ENCODE measurements at places on chromosomes 13 and 19. TPM values are rescaled to one million over a fixed set of nuclear protein-coding genes. Genes with fewer than 3 reads are reported as not detected.

- DNase-seq, result no peak
Measured at GRCh38 chr19:17296976-17297375, 6.2 kb downstream of the ABHD8 start.

GRCh38 chr13:26539738-26540292 lies 17.7 kb upstream of the WASF3 start:
- no peak for DNase-seq

- DNase-seq, result no peak
Measured at GRCh38 chr19:35299523-35300338, 7.8 kb downstream of the MAG start.

DNA sequence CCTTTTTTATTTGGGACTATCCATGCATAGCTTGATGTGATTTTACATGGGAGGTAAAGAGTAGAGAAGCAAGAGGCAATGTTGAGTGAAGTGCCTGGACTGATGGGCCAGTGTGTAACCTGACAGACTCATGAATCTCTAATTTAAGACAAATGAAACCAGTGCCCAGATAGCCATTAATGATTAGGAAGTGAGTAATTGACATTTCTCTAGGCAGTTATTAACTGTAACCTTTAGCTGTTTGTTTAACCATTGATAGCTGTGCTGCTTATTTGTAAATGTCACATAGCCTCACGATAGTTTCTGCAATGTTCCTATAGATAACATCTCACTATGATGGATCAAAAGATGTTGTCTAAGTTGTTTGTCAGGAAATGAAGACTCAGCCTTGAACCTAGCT lies 1047.5 kb upstream of the SPRY2 start:
- no peak for DNase-seq

- no peak for DNase-seq
Measured at GRCh38 chr19:15524781-15525180, 16.5 kb downstream of the CYP4F22 start.

DNA sequence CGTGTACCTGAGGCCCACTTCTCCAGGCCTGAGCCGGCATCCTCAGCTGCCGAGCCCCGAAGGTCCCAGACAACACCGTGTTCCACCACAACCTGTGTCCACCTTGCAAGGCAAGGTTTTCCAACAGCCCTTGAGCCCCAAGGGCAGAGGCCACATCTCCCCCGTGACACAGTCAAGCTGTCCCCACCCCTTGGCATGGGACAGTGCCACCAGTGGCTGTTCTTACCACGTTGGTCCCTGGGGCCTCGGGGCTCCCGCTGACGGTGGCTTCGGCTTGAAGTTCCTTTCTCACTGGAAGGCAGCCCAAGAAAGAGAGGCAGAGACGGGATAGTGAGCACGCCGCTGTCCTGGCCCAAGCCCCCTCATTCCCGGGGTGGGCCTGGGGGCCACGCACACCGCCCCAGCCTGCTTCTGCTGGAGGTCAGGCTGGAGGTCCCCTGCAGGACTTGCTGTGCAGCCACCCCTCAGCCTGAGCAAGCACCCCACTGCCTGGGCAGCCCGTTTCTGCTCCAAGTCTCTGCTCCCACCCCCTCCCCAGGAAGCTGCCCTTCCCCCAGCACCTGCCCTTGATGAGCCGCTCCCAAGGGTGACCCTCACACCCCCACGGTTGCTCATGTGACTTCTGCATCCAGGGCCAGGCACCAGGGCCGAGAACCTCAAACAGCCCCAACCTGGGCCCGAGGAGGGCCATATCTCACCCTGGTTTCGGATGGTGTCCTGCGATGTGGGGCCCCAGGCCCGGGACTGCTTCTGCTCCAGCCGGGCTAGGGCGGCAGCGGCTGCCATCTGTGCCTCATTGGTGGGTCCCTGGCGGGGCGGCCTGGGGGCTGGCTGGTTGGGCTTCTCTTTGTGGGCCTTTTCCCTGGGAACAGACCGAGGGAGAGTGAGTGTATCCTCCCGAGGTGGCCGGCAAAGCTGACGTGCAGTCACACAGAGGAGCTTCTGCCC lies 4.1 kb downstream of the UBXN6 start:
- DNase-seq, result no peak

DNA sequence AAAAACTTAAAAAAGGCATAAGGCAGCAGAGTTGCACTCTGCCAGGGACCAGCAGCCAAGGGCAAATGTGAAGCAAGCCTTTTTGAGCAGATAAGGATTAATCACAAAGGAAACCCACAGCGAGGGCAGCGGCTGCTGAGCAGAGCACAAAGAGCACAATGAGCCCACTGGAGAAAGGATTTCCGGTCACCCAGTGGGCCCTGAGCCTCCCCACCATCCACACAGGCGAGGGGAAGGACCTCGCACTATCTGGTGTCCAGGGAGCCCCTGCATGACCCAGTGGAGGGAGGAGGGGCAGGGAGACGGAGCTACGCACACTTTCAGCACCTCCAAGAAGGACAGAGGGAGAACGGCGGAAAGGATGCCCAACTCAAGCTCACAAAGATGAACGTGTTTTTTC lies 40.0 kb downstream of the COL4A1 start:
- DNase-seq, result peak; percentile 54

DNA sequence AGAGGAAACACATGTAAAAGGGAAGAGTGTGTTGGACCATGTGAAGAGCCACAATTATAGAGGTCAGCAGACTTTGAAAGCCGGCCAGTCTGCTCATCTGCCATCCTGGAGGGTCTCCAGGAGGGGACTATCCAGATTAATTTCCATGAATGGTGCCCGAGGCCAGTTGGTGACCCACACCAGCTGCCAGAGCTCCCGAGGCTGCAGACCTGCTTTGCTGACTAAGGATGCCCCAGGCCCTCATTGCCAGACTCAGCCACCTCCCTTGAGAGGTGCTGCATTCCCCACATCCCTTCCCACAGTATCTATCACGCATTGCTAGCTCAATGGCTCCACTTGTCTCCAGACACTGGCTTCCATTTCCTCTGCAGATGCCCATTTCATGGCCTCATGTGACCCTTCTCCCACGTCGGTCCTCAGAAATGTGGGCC lies 110.3 kb downstream of the NALCN start:
- no peak for DNase-seq

DNA sequence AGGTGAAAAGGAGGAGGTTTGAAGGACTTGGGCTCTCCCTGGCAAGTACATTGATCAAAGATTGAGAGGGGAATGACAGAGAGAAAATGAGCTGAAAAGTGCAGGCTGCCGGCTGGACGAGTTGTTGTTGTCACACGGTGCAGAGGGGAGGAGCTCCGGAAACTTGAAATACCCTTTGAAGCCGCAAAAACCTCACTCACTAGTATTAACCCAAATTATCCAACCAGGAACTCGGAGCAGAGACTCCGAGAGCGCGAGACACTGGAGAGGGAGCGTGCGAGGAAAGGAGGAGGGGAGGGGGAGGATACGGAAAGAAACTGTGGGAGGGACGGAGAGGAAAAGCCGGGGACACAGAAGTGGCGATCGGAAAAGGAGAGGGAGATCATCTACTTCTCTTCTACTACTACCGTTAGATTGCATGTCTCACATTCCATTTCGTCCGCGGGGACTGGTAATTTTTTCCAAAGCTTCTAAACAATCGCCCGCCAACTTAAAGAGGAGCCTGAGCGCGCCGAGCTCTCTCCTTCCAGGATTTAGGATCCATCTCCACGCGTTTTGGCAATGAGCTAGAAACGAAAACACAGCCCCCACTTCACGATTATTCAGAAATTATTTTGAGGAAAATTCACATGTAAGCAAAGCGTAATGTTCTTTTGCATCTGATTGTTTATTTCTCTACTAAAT lies at the start of gene DACH1:
Gene DACH1 (minus strand): TSS at position 74 of the 684 bp plus-strand sequence.
- DNase-seq, result no peak

- DNase-seq, result no peak
Measured at GRCh38 chr13:79802389-79803085, 321.6 kb downstream of the NDFIP2 start.

- DNase-seq, result no peak
Measured at GRCh38 chr13:99922631-99923404, 48.7 kb downstream of the ZIC5 start.

DNA sequence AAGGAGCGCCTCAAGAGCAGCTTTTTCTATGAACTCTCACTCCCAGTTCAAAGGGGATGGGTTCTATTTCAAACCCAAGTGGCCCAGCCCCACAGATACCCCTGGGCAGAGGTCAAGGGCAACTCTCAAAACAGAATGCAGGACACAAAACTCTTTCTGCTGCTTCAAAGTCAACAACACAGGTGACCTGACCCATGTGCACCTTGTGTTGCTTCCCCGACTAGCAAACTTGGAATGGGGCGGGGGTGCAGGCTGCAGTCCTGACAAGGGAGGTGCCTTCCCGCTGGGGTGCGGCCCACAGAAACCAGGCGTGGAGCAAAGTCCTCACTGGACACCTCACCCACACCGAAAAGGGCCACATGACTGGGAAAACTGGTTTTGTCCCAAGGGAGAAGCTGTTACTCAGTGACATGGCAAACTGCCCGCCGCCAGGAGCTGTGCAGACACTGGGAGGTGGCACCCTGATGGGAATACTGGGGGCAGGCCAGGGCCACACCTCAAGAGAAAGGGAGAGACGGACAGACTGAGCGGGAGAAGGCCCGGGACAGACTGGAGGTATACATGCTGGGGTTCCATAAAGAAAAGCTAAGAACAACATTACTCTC lies 17.4 kb downstream of the ZC3H4 start:
- DNase-seq, result peak; percentile 66

DNA sequence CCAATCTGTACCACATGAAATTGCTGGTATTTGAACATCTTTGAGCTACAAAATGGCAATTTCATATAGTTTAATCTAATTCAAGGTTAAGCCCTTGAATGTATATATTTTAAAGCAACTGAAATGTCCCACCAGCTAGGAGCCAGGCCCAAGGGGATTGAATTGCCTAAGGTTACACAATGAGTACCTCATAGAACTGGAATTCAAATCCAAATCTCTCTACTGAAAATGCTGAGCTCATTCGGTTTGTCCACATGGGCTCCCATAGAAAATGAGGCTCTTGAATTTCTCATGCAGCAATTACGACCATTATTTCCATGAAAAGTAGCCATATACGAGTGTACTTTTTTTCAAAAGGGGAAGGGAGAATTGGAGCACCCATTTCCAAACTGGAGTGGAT lies 31.5 kb upstream of the FNDC3A start:
- DNase-seq, result no peak

GRCh38 chr13:30565658-30566057 lies 52.1 kb upstream of the USPL1 start:
- no peak for DNase-seq

DNA sequence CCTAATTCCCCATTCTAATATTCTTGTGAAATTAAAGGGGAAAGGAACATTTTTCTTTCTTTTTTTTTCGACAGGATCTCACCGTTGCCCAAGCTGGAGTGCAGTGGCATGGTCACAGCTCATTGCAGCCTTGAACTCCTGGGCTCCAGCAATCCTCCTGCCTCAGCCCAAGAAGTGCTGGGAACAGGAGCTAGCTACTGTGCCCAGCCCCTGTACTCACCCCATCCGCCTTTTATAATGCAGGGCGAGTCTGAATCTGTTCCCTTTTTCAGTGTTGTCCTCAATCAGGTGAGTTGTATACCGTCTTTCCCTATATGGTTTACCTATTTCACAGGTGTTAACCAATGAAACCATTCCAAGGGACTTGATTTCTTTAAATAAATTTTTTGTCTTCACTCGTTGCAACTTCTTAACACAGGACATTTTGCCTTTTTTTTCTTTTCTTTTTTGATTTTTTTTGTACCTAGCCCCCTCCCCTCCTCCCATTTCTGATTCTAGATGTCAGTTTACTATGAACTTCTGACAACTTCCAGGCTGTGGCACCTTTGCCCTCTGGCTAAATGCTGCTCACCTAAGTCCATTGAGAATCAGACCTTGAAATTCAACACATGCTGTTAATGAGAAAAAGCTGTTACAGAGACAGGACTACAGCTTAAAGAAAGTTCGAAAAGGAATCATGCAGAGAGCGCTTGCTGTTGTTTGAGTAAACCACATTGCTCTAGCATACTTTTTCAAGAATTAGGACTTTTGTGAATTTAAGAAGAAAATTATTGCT lies 562.1 kb upstream of the KLF12 start:
- no peak for DNase-seq

DNA sequence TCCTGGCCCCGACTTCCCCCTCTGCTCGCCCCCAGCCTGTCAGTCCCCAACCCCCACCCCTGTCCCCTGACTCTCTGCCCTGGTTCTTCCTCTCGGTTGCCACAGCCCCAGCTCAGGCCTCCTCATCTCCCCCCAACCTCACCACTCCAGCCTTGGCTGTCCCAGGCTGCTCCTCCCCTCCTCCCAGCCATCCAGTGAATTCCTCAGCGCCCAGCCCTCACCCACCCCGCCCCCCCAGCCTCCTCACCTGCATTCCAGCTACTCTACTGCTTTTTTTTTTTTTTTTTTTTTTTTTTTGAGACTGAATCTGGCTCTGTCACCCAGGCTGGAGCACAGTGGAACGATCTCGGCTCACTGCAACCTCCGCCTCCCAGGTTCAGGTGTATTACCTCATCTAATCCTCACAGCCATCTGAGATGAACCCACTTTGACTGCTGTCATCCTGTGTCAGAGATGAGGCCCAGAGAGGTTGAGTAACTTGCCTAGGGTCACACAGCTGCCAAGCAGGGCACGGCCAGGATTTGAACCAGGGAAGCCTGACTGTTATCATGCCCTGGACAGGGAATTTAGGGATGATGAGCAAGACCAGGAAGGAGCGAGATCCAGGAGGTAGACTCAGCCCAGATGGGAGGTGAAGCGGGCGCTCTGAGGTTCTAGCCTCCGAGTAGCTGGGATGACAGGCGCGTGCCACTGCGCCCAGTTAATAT lies 2.6 kb downstream of the SULT2B1 start:
- no peak for DNase-seq

GRCh38 chr13:93805736-93806135 lies 579.1 kb downstream of the GPC6 start:
- no peak for DNase-seq

- DNase-seq, result no peak
Measured at GRCh38 chr13:79799059-79799867, 318.3 kb downstream of the NDFIP2 start.

GRCh38 chr13:80584306-80584705 lies 243.4 kb upstream of the SPRY2 start:
- no peak for DNase-seq

GRCh38 chr19:30227661-30228112 lies 144.5 kb upstream of the ZNF536 start:
- DNase-seq, result no peak

DNA sequence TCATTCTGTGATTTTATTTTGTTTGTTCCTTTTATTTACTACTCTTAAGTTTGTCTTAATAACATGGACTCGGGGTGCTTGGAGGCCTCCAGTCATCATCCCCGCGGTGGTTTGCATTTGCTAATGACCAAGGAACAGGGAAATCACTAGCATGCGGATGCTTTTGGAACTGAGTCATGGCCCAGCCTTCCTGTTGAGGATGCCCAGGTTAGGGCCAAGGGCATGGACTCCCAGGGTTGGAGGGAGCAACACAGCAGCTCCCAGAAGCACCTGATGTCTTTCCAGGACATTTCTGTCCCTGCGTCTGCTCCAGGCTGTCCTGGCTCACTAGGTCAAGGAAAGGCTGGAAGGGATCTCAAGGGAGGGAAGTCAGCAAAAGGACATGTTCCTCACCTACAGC lies 423.7 kb upstream of the TSHZ3 start:
- DNase-seq, result no peak

The MUC16 gene
- 2.6 TPM for total RNA-seq

The CGB3 gene
- total RNA-seq, result not detected

The KRTDAP gene
- total RNA-seq, result not detected

The LILRB4 gene
- total RNA-seq, result 2.0 TPM

The ZNF460 gene
- total RNA-seq, result 34.7 TPM

The MIR17HG gene
- not detected for total RNA-seq

The SLC7A10 gene
- total RNA-seq, result 0.79 TPM

The SLC1A6 gene
- total RNA-seq, result not detected

The SPRYD7 gene
- total RNA-seq, result 9.3 TPM

The TEKTIP1 gene
- not detected for total RNA-seq

The NR2F6 gene
- total RNA-seq, result 69.7 TPM

The CGB5 gene
- not detected for total RNA-seq

Data from right atrium auricular region (tissue), 2 donors.